ENCODE measurements at places on chromosomes 3 and 15. TPM values are rescaled to one million over a fixed set of nuclear protein-coding genes. Genes with fewer than 3 reads are reported as not detected.

GRCh38 chr3:183244219-183244618 is 8.8 kb upstream of the B3GNT5 start:
- DNase-seq, result peak; percentile 51

DNA sequence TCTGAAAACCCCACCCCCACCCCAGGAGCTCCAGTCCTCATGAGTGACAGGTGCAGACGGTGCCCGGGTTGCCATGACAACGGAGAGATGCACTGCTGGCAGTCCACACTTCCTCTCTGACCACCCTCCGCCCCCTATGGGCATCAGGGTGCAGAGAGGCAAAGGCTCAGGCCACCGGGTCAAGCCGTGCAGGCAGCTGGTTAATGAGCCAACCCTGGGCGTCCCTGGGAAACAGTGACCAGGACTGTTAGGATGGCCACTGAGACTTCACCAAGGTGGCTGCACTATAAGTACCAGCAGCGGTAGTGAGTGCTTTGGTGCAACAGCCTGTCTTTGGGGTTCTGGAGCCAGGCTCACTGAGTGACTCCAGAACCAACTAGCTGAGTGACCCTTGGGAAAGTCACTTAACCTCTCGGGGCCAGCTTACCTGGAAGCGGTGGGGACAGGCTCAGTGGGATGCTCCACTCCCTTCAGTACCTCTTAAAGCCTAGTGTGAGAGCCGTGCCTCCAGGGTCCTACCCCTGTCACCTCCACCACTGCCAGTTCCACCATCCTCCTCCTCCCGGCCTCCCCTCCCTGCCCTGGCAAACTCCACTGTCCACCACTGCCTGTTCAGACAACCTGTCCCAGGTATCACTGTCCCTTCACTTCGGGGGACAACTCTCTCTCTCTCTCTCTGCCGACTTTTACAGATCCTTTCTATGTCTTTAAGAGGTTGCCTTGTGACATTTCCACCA is 121.0 kb upstream of the PRR20G start:
- DNase-seq, result no peak

- DNase-seq, result peak; percentile 84
These were observed 329.3 kb upstream of the THBS1 start for GRCh38 chr15:39251413-39252133.

DNA sequence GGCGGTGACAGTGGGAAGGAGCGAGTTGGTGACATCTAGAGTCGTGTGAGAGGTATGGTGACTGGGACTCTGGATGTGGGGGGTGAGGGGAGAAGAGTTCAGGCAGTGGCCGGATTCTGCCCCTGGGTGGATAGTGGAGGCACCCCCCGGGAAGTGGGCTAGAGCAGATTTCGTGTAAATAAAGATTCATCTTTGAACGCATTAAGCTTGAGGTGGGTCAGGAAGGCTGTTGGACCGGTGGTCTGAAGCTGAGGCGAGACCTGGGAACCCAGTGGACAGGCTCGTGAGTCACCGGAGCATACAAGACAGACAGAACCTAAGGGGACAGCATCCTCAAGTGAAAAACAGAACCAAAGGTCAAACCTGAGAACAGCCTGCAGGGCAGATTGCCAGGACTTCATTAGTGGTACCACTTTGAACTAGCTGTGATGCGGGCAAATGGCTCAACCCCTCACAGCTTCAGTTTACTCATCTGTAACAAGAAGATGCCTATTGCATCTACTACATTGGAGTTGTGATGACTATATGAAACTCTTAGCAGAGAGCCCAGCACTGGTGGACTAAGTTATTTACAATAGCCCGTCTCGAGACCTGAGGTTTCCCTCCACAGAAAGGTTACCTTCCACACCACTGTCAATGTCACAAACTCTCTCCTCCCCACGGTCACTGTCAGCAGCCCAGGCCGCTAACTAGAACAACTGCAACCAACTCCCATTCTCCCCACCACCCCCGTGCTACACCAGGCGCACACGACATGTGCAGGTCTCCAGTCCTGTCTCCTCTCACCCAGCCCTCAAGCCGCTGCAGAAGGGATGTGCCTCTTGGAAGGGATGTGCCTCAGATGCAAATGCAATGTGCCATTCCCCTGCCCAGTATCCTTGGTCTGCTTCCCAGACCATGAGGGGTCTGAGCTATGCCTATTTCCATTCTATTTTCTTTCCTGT is 901 bp upstream of the CLN6 start:
- DNase-seq, result no peak

GRCh38 chr3:157239082-157239704 is 79.2 kb upstream of the CCNL1 start:
- DNase-seq, result peak; percentile 65

DNA sequence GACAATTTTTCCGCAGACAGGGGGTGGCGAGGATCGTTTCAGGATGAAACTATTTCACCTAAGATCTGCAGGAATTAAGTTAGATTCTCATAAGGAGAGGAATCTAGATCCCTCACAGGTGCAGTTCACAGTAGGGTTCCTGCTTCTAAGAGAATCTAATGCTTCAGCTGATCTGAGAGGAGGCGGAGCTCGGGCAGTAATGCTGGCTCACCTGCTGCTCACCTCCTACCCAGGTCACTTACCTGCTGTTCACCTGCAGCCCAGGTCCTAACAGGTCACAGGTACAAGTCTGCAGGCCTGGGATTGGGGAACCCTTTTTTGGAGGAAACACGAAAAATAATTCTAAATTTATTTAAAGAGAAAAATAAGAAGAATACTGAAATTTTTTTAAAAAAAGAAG is 406.8 kb downstream of the MCTP2 start:
- no peak for DNase-seq

The FANCD2OS gene
- not detected for total RNA-seq

The CADPS gene
- not detected for total RNA-seq

Data from dermis microvascular lymphatic vessel endothelial cell (primary cell).